Activated naive CD8-positive, alpha-beta T cell treated with anti-CD3 and anti-CD28 coated beads, Interleukin-2, amount 10 ng/mL, durations not matched to agents 7 days and 5 days (primary cell): ENCODE measurements at places on chromosomes 12 and 14.

GRCh38 chr12:32627976-32628375, 51.1 kb upstream of the DNM1L start:
- DNase-seq = no peak

- DNase-seq = no peak
These were observed 173.8 kb downstream of the NAV3 start for GRCh38 chr12:78004249-78005093.

DNA sequence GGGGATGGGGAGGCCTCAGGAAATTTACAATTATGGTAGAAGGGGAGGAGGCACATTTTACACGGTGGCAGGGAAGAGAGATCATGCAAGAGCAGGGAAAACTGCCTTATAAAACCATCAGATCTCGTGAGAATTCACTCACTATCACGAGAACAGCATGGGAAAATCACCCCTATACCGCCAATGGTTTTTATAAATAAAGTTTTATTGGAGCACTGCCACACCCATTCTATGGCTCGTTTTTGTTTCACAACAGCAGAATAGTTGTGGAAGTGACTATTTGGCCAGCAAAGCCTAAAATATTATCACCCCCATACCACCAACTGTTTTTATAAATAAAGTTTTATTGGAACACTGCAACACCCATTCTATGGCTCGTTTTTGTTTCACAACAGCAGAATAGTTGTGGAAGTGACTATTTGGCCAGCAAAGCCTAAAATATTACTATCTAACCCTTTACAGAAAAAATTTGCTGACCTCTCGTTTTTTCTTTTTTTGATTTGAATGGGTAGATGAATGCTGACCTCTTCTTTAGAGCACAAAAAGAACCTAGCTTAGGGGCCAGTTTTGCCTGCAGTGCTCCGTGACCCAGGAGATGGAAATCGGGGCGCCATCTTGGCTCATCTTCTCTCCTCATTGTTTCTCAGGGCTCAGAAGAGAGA, 77.3 kb upstream of the RIN3 start:
- no peak for DNase-seq

DNA sequence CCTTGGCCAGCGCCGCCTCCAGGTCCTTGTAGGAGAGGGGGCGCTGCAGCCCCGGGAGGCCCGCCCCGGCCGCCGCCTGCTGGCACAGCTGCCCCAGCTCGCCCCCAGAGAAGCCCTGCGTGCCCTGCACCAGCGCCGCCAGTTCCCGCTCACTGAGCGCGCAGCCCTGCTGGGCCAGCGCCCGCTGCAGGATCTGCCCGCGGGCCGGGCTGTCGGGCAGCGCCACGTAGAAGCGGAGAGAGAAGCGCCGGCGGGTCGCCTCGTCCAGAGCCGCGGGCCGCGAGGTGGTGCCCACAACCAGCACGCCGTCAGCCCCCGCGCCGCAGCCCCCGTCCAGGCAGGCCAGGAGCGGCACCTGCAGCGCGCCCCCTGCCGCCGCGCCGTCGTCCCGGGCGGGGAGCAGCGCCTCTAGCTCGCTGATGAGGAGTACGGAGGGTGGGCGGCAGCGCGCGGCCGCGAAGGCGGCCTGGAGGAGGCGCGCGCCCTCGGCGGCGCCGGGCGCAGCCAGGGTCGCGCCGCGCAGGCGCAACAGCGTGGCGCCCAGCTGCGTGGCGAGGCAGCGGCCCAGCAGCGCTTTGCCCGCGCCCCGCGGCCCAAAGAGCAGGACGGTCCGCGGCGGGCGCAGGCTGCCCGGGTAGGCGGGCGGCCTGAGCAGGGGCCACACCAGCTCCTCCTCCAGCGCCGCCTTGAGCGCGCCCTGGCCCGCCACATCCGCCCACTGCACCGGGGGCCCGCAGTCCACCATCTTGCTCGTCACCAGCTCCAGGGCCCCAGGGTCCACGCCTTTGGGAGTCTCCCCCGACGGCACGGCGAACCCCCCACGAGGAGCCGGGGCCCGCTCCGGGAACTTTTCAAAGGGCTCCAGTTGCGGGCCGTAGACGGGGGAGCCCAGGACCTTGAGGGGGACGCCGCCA, 27.7 kb downstream of the FIGNL2 start:
- DNase-seq = peak; percentile 90

- no peak for DNase-seq
These were observed 479.4 kb upstream of the NOVA1 start for GRCh38 chr14:27077214-27077613.

DNA sequence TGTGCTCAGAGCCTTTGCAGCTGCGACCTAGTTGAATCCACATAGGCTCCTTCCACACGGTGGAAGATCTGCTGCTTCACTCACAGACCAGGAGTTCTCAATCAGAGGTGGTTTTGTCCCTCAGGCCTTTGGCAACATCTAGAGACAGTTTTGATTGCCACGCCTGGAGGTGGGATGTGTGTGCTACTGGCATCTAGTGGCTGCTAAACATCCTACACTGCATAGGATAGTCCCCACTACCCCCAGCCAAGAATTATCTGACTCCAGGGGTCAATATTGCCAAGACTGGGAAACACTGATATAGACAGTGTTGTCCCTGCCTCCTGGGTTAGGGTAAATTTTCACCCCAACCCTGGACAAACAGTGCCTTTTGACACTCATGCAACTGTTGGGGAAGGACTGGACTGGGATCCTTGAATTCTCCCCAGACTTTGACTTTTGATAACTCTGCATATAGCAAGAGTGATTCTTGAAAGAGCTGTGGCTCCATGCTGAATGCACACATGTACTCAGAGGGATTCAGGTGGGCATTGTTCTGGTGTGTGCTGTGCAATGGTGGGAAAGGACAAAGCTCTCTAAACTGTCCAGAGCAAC, 39.8 kb downstream of the BAZ2A start:
- DNase-seq = no peak

DNA sequence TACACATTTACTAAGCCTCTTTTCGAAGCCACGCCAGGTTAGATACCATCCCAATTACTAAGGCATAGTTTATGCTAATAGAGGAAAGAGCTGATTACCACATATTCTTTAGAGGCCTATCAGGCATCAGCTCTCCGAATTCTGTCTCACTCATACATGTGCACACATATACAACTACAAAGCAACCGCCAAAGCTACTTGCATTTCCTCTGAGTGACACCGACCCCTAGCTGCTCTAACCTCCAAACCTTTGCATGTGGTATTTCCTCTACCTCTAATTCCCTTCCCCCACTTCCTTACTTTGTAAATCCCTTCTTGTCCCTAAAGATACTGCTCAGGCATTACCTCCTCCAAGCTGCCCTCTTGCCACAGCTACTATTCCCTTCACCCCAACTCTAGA, 107.2 kb downstream of the DUSP6 start:
- DNase-seq = peak; percentile 32
